Astrocyte (in vitro differentiated cells and primary cell): ENCODE measurements at places on chromosomes 5 and 9. TPM values are rescaled to one million over a fixed set of nuclear protein-coding genes. Genes with fewer than 3 reads are reported as not detected.

The ISCA1 gene
- 30.2 and 30.6 TPM in 2 replicates for total RNA-seq

DNA sequence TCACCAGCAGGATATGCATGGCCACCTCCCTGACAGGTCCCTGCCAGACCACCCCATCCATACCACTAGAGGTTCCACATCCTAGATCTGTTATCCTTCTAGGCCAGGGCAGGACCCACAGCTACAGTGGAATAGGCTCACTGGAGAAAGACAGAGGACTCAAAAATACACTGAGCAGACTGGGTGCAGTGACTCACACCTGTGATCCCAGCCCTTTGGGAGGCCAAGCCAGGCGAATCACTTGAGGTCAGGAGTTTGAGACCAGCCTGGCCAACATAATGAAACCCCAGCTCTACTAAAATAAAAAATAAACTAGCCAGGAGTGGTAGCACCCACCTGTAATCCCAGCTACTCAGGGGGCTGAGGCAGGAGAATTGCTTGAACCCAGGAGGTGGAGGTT, 56.5 kb upstream of the TESK1 start:
- H3K4me1 ChIP-seq = peaks cover 13% of the 10 kb centered on the region
- peaks cover 12% of the 10 kb centered on the region for H3K36me3 ChIP-seq
- no peak overlapping the region for H3K4me3 ChIP-seq
- H3K27ac ChIP-seq = no peak overlapping the region

DNA sequence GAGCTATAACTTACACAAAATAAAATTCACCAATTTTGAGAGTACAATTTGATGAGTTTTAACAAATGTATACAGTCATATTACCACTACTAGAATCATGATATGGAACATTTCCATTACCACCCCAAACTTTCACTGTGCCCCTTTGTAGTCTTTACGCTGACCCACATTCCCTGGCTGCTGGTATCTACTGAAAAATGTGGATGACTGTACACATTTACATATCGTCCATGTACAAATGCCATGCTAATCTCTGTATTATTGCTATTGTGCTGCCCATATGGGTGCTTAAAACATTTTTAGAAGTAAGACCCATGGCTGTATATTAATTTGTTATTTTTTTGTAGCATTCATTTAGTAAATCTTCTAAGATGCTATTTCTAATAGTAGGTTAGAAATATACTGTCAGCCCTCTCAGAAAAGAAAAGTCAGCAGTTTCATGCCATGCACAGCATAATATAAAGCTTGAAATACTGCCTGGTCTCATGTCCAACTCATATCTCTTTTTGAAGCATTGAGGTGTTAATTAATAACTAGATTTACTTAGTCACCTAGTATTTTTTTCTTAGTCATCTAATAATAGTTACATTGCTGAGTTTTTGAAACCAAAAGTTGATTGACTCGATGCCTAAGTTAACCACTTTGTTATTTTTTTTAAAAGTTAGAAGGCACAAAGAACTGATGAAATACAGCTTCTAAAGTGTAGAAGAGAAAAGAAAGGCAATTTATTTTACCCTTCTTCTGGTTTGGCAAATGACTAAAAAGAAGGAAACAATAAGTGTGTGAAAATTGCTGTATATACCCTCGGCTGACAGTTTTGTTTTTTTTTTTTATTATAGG, 188.3 kb upstream of the MEF2C start:
- H3K36me3 ChIP-seq = no peaks in the 10 kb centered on the region
- no peaks in the 10 kb centered on the region for H3K4me1 ChIP-seq
- H3K27ac ChIP-seq = no peak overlapping the region
- H3K27me3 ChIP-seq = no peaks in the 10 kb centered on the region
- peak; percentile 13 for DNase-seq

GRCh38 chr5:121725450-121725849, 126.2 kb upstream of the FTMT start:
- no peaks in the 10 kb centered on the region for H3K27me3 ChIP-seq
- no peaks in the 10 kb centered on the region for H3K4me1 ChIP-seq
- no peak for DNase-seq
- no peak overlapping the region for H3K4me3 ChIP-seq
- no peak overlapping the region for H3K27ac ChIP-seq

- DNase-seq = no peak
- H3K4me1 ChIP-seq = no peaks in the 10 kb centered on the region
- H3K27ac ChIP-seq = no peak overlapping the region
- H3K36me3 ChIP-seq = no peaks in the 10 kb centered on the region
Measured at GRCh38 chr9:87401681-87402080, 96.0 kb upstream of the DAPK1 start.
